NCI-H2081 (cell line): ENCODE measurements at places on chromosomes 6 and 20.

- no peak for DNase-seq
Measured at GRCh38 chr6:10518557-10519407, 2.4 kb upstream of the GCNT2 start.

- no peak for DNase-seq
Measured at GRCh38 chr6:15575357-15576033, 87.3 kb downstream of the DTNBP1 start.

DNA sequence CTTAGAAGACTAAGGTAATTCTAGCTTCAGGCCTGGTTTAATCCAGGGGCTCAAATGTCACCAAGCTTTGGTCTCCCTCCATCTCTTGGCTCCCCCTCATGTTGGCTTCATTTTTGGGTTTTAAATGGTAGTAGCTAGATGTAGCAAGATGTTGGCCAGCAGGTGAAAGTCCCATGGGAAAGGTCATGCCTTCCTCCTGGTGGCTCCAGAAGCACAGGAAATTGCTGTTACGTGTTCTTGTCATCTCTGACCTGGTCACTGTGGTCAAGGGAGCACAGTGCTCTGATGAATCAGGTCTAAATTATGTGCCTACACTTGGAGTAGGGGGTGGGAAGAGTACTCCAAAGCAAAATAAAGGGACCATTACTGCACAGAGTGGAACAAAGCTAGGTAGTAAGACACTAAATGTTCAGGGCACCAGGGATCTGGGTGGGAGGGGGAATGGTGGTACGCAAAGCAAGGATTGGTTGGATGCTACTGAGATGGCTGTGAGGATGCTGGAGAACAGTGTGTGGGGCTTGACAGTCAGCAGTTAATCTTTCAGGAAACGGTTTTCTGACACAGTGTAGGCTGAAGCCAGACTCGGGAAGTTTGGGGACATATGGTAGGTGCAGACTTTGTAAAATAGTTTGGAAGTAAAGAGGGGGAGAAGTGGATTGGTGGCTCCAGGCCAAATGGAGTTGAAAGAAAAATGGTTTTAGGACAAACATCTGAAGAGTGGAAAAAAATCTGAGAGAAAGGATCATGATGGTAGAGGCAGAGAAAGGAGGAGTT, 30.1 kb downstream of the CDS2 start:
- DNase-seq: no peak

DNA sequence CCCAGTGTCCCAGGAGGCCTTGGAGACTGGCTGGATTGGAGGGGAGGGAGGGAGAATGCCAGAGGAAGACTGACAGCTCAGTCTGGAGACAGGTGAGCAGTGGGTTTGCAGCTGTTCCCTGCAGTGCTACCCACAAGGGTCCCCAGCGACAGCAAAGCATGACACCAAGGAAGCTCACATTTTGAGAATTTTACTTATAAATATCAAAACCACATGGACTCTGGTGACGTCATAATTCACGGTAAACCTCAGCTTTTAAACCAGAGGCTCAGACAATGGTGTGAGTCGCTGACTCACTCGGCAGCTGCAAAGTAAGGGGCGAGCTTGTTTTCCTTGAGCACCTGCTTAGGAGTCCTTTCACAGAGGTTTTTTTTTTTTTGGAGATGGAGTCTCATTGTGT, 65.2 kb downstream of the THBS2 start:
- DNase-seq: no peak

DNA sequence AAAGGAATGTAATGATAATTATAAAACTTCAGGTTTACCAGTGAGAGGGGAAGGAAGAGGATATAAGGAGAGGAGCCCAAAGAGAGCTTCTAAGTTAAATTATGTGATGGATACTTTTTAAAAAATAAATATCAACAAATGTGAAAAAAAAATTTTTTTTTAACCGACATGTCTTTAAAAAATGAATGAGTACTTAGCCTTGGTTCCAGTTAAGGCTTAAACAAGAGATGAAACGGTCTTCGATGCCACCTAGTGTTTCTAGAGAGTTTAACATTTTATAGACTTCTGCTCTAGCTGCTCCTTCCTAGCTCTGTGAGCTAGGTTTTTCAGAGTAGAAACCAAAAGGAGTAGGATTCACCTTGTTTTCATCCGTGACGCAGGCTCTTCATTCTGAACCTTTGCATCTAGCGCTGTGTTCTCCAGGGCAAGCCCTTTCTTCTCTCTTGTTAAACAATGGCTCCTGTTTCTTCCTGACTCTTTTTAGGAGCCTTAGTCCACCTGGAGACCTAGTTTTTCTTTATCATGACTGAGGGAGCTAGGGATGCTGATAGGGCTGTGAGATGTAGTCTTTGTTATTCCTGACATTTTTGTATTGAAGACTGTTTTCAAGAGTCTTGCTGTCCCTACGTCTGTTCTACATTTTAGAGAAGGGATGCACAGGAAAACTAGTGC, 42.4 kb upstream of the GNRH2 start:
- peak; percentile 30 for DNase-seq

- no peak for DNase-seq
Measured at GRCh38 chr6:151060096-151060765, 179.5 kb upstream of the AKAP12 start.

DNA sequence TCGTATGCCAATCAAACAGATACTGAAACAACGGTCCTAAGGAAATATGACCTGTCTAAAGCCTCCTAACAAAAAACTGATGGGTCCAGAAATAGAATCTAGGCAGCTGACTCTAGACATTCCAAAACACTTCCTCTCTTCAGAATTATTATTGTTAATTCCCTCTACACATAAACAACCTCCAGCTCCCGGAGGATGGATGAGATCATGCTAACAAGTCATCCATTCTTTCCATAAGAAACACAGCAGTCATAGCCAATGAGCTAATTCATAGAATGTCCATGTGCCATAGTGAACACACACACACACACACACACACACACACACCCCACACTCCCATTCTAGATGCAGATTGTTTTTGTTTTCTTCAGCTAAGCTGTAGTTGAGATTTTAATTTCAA, 44.3 kb downstream of the HDGFL1 start:
- DNase-seq: no peak

- DNase-seq: no peak
Measured at GRCh38 chr20:63856098-63856511, 5.2 kb upstream of the ABHD16B start.

DNA sequence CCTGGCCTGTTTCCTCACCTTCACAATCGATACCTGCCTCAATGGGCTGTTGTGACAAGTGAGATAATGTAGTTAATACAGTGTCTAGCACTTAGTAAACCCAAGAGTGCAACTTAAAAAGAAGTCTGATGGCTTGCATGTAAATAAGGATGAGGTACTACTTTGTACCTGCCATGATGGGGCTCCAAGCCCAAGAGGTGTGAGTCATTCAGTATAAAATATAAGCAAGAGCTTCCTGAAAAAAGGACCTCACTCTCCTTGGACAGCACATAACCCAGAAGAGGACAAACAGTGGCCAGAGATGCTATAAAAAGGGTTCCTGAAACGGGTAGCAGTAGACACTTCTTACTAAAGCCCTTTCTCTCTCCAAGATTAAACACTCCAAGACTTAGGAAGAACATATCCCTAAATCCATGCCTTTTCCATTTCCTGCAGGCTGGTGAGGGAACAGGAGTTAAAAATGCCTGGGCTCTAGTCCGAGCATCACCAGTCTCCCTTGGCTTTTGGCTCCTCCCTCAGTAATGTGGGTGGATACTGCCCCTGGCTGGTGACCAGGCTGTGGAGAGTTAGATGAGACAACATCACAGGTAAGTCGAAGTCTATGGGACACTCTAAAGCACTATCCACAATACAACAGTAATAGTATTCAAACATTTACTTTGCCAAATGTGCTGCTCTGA, 4.3 kb downstream of the UBE2V1 start:
- DNase-seq: no peak

DNA sequence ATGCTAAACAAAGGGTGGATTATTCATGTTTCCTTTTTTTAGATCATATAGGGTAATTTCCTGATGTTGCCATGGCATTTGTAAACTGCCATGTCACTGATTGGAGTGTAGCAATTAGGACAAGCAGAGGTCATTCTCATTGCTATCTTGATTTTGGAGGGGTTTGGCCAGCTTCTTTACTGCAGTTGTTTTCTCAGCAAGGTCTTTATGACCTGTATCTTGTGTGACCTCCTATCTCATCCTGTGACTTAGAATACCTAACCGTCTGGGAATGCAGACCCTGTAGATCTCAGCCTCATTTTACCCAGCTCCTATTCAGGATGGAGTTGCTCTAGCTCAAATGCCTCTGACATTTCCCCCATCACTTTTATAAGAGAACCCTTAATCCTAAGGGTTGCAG, 53.6 kb downstream of the CDS2 start:
- DNase-seq: no peak

DNA sequence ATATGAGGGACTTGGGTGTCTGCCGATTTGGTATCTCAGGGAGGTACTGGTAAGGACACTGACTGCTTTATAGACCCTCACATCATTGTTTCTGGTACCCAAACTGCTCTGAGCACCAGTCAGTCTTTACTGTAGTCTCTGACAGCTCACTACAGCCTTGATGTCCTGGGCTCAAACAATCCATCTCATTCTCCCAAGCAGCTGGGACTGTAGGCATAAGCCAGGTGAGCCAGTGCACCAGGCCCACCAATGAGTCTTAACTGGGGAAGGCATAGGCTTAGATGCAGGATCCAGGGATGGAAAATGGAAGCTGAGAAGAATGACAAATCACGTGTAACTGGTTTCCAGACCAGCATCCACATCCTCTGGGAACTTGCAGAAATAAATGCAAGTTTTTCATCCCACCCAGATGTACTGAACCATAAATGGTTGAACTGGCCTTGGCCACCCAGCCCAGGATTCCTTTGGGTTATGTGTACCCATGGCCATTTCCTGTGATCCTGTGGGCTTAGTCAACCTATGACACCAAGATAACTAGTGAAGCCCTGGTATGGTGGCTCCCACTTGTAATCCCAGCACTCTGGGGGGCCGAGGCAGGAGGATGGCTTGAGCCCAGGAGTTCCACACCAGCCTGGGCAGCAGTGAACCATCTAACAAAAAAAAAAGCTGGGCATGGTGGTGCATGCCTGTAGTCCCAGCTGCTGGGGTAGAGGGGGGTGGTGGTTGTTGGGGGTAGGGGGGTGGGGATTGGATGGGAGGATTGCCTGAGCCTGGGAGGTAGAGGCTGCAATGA, 5.8 kb downstream of the TUBB start:
- no peak for DNase-seq

DNA sequence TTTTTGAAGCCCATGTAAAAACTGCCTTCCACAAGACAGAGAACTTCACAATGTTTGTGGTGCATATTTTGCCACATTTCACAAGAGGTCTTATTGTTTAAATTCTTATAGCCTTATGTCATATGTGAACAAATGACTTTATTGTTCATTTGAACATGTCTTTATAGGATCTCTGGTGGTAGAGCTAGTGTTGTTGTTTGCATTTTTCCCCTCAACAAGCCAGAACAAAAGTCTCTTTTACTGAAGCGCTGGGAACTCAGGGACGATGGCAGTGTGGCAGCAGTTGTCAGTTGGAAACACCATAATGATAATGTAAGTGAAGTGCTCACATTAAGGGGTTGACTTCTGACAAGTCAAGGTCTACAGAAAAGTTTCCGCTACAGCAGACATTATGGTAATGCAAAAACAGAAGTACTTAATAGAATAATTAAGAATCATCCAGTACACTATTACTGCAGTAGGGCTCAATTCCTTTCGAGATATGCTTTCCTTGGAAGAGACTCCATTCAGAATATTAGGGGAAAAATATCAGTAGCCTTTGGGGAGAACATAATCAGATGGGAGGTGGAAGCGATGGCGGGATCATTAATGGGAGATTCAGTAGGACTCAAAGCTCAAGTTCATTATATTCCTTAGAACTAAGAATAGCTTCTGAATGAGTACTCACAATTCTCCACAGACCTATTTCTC, 180.0 kb downstream of the GJA10 start:
- DNase-seq: no peak

DNA sequence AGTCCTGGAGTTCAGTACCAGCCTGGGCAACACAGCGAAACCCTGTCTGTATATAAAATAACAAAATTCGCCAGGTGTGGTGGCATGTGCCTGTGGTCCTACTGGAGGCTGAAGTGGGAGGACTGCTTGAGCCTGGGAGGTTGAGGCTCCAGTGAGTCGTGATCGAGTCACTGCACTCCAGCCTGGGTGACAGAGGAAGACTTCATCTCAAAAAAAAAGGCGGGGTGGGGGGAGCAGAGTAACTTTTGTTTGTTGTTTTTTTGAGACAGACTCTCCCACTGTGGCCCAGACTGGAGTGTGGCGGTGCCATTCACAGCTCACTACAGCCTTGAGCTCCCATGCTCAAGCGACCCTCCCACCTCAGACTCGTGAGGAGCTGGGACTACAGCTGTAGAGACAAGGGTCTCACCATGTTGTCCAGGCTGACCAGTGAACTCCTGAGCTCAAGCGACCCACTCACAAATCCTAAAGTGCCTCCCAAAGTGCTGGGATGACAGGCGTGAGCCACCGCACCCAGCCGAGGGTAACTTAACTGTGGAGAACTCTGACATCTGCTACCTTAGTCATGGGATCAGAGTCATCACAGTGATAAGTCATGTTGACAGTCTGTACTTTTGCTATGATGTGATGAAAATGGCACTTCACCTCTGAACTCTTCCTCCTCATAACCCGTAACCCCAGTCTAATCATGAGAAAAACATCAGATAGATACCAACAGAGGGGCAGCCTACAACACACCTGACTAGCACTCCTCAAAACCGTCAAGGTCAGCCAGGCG, 16.5 kb downstream of the PEDS1 start:
- DNase-seq: no peak

DNA sequence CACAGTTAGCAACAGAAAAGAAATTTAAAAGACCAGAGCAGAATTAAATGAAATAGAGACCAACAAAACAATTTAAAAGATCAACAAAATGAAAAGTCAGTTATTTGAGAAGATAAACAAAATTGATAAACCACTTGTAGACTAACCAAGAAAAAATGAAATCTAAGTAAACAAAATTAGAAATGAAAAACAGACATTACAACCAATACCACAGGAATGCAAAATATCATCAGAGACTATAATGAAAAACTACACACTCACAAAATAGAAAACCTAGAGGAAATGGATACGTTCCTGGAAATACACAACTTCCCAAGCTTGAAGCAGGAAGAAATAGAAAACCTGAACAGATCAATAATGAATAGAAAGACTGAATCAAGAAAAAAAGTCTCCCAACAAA, 97.8 kb downstream of the WDR27 start:
- no peak for DNase-seq

- DNase-seq: peak; percentile 51
Measured at GRCh38 chr6:58113960-58114359, 796.5 kb downstream of the PRIM2 start.

DNA sequence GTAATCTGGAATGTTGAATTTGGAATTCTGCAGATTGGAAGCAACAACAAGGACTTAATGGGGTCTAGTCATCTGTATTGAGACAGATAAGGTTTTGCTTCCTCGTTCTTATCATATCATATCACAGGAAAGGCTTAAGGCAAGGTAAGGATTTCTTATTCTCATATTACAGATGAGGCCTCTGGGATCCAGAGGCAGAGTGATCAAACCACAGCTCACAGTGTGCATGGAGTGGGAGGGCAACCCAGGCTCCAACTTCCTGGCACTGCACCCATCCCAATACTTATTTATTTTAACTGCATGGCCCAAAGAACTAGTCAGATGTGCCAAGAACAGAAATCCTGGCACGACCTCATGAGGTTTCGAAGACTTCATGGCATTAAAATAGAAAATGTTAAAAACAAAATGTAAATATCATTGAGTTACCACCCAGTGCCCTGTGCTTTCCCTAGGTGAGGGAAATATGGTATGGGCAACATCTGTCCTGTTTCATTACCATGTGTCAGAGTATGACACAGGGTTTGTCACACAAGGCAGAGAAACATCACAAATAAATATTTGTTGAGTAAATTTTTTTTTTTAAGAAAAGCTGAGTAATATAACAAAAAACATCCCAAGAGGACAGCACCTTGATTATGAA, 191.9 kb downstream of the ISM1 start:
- no peak for DNase-seq
